CD4-positive, alpha-beta T cell treated with Interleukin-12 subunit alpha and Interleukin-12 subunit beta, for 1 hour (primary cell): ENCODE measurements at places on chromosomes 16 and 17.

DNA sequence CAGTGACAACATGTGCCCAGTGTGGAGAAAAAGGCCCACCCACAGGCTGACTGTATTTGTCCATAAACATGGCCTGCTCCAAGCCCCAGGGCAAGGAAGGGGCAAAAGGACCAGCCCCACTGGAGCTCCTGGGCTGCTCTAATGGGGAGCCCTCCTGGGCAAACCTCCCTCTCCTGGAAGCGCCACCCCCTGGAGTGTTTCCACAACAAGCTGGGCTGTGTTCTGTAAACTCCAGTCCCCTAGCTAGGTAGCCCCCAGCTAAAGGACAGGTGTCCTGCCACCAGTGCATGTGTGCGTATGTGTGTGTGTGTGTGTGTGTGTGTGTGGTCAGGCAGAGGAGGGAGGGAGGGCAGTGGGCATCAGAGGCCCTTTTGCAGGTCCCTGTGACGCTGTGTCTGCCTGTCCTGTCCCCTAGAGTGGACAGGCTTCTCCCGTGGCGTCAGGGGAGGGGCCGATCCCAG is 11.3 kb upstream of the STAC2 start:
- DNase-seq = no peak

DNA sequence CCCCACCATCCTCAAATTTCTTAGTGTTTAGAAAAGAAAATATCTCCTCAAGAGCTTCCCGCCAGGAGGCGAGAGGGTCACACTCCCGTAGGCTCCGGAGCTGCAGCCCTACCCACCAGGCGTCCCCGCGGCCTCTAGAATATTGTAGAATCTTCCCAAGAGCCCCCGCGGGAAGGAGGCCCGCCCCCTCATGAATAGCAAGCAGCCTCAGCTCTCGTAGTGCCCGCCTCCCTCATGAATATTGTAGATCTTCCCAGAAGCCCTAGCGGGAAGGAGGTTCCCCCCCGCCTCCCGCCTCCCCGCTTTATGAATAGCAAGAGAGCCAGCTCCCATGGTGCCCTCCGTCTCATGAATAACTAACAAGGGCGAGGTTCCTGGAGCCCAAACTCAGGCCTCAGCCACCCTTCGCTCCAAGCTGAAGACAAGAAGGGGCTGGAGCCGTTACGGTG is at the start of gene FBXO47:
Gene FBXO47, minus strand, starts transcription at position 114 of the 449 bp plus-strand sequence. CDS start 4,378 bp downstream, outside the sequence.
- DNase-seq = peak; percentile 85

DNA sequence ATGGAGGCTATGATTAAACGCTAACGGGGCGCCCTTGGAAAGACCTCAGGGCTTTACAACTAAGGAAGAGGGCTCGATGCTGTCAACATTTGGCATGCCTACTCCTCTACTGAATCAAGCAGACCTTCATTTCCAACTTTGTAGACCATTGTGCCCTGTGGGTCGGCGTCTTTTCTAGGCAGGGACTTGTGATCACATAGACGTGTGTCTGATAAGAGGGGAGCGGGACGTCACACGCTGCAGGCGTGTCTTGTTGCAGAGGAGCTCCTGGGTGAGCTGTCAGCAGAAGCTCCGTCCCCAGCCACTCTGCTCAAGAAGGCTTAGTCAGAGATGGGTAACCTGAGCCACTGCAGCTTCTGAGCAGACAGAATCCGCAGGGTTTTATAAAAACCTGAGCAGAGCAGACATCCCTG is 2.8 kb downstream of the MAPK8IP3 start:
- no peak for DNase-seq

- DNase-seq = no peak
Measured at GRCh38 chr17:2253362-2253761, 50.2 kb downstream of the SMG6 start.

- peak; percentile 17 for DNase-seq
Measured at GRCh38 chr17:78121801-78122215, 6.7 kb downstream of the TMC6 start.

DNA sequence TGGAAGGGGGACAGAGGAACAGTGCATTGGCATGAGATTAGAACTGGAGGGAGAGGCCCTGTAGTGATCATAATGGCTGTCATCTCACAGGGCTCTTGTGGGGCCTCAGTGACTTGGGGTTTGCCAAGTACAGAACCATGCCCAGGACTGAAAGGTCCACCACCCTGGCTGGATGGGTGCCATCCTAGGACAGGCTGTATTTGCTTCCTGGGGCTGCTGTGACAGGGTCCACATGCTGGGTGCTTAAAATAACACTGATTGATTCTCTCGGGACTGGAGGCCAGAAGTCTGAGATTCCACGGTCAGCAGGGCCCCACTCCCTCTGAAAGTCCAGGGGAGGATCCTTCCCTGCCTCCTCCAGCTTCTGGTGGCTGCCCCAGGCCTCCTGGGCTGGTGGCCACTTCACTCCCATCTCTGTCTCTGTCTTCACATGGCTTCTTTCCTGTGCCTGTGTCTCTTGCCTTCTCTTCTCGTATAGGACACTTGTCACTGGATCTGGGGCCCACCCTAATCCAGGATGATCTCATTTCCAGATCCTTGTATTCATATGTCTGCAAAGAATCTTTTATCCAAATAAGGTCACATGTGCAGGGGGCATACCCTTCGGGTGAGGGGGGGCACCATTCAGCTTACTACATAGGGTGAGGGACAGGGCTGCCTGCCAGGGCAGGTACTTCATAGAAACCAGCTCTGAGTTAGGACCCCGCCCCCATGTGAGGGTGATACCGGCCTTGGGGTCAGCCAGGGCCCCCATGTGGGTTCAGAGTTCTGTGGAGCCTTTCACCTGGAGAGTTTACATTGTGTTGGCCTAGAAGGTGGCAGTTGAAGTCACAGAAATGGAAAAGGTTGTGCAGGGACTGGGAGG is 52.6 kb downstream of the USP22 start:
- no peak for DNase-seq

DNA sequence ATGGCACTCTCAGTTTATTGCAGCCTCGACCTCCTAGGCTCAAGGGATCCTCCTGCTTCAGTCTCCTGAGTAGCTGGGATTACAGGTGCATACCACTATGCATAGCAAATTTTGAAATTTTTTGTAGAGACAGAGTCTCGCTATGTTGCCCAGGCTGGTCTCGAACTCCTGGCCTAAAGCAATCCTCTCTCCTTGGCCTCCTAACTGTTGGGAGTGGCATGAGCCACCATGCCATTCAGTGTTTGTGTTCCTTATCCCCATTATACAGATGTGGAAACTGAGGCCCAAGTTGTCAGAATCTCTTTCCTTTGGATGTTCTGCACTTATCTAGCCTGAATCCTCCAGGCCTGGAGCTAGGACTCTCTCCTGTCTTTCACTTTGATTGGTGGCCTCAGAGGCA is 40.8 kb upstream of the NKD1 start:
- no peak for DNase-seq

- DNase-seq = no peak
Measured at GRCh38 chr16:15970202-15970601, 20.8 kb downstream of the ABCC1 start.

GRCh38 chr17:76914937-76915336 is 46.7 kb downstream of the MGAT5B start:
- no peak for DNase-seq

GRCh38 chr16:48829336-48830310 is 219.6 kb upstream of the N4BP1 start:
- no peak for DNase-seq

DNA sequence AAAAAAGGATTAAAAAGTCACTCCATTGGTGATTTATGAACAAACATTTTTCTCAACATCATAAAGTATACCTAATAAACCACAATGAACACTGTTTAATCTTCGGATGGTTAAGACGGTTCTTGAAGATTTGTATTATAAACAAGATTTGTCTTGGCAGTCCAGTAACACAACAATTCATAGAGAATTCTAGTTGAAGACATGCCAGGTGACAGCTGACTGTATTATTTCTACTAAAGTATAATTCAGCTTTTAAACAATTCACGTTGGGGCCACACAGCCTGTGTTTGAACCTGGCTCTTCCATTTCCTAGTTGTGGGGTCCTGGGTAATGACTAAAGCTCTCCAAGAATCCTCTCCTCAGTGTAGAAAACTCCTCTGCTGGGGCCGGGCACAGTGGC is 22.0 kb downstream of the STX8 start:
- DNase-seq = no peak

GRCh38 chr17:65489413-65490155 is 71.9 kb downstream of the AXIN2 start:
- no peak for DNase-seq

- DNase-seq = no peak
Measured at GRCh38 chr16:7867831-7868230, 535.2 kb downstream of the RBFOX1 start.

GRCh38 chr16:15961060-15961511 is 11.7 kb downstream of the ABCC1 start:
- DNase-seq = peak; percentile 87

DNA sequence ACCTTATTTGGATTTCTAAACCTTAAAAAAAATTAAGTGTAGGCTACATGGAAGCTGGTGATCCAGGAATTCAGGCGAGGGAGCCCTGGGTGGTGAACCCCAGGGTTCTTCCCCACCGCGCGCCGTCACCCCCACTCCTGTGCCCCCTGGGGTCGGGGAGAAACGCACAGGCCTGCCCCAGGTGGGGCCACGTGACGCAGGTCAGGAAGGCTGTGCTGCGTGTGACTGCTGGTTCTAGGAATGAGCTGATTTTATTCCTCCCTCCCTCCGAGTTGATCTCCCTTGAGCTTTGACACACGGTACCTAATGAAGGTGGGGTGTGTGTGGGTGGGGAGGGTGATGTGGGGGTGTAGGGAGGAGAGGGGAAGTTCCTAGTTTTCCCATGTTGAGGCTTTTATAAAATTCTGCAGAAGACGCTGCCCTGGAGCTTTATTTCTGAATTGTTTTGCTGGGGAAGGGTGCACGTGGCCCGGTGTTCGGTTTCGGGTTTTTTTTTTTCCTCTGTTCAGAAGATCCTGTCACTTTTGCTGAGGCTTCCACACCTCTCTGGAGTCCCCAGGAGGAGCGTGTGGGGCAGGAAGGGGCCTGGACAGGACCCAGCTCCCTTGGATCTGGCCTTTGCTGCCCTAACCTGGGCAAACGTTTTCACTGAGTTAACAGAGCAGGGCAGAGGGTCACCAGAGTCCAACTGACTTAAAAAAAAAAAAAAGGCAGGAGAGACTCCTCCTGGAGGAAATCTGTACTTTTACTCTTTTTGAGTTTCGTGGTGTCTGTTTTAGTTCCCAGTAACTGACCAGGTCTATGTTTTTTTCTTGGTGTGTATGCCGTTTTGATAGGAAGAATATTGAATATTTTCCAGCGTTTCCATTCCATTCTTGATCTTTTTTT is 55.8 kb upstream of the GSE1 start:
- DNase-seq = no peak

GRCh38 chr16:2767891-2768290 is 9.2 kb downstream of the ELOB start:
- no peak for DNase-seq

DNA sequence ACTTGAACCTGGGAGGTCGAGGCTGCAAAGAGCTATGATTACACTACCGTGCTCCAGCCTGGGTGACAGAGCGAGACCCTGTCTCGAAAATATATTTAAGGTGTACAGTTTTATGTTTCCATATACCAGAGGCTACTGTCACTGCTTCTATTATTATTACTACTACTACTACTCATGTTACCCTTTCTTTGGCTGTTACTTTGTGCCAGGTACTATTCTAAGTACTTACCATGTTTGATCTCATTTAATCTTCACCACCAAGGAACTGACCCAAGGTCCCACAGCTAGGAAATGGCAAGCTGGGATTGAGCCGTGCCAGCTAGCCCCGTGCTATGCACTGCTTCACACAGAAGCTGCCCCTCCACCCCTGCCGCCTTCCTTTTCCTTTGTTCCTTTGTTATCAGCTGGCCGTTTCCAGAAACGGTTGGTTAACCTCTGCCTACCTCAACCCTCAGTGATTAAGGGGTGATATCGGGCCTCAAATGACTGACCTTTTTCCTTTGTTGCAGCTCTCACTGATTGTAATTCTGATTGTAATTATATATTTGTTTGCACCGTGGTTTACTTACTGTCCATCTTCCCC is 78.4 kb downstream of the ABCC1 start:
- DNase-seq = no peak

- no peak for DNase-seq
Measured at GRCh38 chr16:24736758-24737157, 7.3 kb downstream of the TNRC6A start.

GRCh38 chr17:56629531-56630075 is 36.1 kb downstream of the NOG start:
- no peak for DNase-seq

GRCh38 chr16:62652441-62653120 is 616.3 kb upstream of the CDH8 start:
- DNase-seq = no peak
